ENCODE measurements at places on chromosomes 2 and 18.

GRCh38 chr2:3664925-3665324 is 6.9 kb downstream of the ALLC start:
- no peak for DNase-seq

GRCh38 chr2:111705239-111705638 is 178.8 kb downstream of the ANAPC1 start:
- DNase-seq = no peak

DNA sequence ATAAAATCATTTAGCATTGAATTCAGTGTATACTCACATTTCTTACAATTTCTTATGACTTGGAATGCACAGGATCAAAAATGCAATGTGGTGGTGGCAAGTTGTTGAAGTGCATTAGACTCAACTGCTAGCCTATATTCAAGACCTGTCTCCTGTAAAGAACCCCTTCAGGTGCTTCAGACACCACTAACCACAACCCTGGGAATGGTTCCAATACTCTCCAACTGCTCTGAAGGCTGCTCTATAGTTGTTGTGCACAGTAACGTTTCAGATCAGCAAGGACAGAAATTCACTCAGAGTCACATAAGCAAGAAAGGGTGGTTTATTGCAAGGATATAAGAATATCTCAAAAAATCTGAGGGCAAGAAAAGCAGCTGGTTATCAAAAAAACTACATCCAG is 6.5 kb downstream of the GKN1 start:
- no peak for DNase-seq

- DNase-seq = peak; percentile 14
These were observed 81.4 kb upstream of the PKDCC start for GRCh38 chr2:41966431-41966893.

DNA sequence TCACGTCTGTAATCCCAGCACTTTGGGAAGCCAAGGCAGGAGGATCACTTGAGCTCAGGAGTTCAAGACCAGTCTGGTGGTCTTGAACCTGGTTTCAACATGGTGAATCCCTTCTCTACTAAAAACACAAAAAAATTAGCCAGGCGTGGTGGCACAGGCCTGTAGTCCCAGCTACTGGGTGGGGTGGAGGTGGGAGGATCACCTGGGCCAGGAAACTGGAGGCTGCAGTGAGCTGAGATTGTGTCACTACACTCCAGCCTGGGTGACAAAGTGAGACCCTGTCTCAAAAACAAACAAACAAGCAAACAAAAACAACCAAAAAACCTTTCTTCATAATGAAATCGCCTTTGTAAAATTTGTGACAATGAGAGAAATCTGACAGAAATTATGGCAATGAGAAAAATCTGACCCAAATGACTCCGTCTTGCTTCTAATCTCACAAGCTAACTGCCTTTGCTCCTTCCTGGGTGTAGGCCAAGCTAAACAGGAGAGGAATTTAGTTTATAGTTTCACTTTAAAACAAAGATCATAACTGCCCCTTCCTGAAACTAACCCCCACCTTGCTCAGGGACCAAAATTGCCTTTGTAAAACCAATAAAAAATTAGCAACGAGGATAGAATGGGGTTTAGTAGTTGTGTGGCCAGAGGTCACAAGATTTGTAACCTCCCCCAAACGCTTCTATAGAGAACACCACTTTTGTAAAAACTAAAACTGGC is 60.7 kb upstream of the KIF5C start:
- no peak for DNase-seq

GRCh38 chr18:8984131-8984721 is 118.3 kb upstream of the NDUFV2 start:
- DNase-seq = no peak

GRCh38 chr2:173962031-173962430 is 3.1 kb downstream of the SP3 start:
- no peak for DNase-seq

- no peak for DNase-seq
These were observed 1980.4 kb downstream of the SUCLG1 start for GRCh38 chr2:82478641-82479040.

DNA sequence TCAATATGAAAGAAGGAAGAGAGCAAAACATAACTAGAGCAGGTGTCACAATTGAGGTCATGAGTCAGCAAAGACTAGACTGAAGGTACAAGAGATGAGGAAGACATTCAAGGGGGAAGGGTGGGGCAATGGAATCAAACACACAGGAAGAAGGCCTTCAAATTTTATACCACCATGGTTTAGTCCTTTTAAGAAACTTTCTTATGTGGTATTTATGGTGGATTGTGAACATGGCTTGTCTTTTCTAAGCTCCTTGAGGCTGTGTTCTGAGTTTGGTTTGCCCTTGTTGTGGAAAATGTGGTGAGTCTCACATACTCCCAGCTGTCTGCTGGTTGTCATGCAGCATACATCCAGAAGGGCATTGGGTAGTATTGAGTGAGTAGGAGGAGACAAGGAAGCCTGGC is 62.1 kb downstream of the NABP1 start:
- no peak for DNase-seq

GRCh38 chr2:114008720-114009119 is 118.8 kb downstream of the ACTR3 start:
- no peak for DNase-seq

DNA sequence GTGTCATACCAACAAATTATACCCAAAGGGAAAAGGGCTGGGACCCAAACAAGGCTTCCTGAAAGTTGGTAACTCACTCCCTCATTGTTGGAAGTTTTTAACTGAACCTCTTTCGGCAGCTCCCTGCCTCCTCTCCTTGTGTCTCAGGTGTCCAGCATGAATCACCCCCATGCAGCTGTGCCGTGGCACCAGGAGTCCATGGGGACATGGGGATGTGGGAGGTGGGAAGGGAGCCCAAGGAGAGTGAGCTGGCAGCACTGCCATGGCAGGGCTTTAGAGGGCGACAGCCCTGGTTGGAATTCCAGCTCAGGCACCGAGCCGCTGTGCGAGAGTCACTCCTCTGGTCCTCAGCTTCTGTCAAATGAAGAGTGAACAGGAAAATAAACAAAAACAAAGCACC is 12.5 kb upstream of the GYPC start:
- DNase-seq = no peak

GRCh38 chr2:101387151-101387834 is at the start of gene CREG2:
CREG2 (minus strand) TSS chr2:101387503; CDS start chr2:101387457, 46 bp downstream.
- no peak for DNase-seq

- DNase-seq = no peak
These were observed 429.5 kb upstream of the TNP1 start for GRCh38 chr2:217289177-217289906.

- no peak for DNase-seq
These were observed 85.0 kb downstream of the USP40 start for GRCh38 chr2:233481368-233482142.

- DNase-seq = no peak
These were observed 1092.5 kb downstream of the LRP1B start for GRCh38 chr2:141038341-141038740.

GRCh38 chr2:100699131-100699530 is 120.8 kb upstream of the NPAS2 start:
- no peak for DNase-seq

DNA sequence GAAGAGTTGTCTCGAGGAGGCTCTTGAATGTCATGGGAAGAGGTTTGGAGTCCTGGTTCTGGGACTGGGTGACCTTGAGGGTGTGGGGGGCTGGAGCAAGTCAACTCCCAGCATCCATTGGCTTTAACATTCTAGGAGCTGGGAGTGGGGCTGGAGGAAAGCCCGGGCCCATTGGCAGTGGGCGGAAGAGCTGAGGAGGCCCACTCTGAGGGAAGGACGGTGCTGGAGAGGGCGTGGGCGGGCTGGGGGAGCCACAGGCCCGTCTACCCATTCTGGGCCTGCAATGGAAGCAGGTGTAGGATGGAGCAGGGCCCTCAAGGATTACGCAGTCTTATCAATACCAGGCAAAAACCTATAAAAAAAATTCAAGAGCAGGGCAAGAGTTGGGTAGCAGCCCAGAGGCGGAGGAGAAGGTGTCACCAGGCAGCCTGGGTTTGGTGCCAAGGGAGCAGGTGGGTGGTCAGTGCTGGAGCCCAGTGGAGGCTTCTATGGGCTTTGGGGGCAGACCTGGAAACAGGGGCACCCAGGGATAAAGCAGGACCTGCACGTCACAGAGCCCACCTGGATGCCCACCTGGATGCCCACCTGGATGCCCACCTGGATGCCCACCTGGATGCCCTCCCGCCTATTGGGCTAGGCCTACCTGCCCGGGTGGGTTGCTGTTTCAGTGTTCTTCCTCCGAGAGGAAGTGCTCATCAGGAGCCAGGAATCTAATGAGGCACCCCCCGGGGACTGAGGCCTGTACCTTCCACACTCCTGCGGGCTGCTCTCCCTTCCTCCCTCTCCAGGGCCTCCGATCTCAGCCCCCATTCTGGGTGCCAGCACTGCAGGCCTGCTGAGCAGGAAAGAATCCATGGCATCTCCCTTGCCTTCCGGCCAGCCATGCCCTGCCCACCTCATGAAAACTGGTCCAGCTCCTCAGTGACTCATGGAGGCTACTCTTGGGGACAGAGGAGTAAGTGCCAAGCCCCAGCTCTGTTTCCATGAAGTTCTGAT is 71.3 kb downstream of the CTIF start:
- no peak for DNase-seq

- no peak for DNase-seq
These were observed 506.1 kb downstream of the PARD3B start for GRCh38 chr2:205051417-205051816.

- no peak for DNase-seq
These were observed 65.8 kb upstream of the TLK1 start for GRCh38 chr2:171226461-171226860.

DNA sequence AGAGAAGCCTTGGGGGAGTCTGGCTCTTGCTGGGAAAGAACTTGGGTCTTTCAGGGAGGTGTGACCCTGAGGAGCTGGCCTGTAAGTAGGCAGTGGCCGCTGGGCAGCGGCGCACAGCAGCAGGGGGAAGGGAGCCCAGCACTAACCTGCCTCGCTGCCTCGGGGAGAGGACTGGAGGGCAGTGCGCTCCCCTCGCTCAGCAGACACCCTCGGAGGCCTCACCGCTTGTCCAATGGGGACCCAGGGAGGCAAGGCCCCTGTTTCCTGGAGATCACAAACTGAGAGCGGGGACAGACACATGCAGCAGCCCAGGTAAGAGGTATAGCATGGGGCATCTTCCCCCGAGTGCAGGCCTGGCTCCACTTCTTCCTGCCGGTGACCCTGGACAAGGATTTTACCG is 3.3 kb downstream of the DNMT3A start:
- DNase-seq = no peak

DNA sequence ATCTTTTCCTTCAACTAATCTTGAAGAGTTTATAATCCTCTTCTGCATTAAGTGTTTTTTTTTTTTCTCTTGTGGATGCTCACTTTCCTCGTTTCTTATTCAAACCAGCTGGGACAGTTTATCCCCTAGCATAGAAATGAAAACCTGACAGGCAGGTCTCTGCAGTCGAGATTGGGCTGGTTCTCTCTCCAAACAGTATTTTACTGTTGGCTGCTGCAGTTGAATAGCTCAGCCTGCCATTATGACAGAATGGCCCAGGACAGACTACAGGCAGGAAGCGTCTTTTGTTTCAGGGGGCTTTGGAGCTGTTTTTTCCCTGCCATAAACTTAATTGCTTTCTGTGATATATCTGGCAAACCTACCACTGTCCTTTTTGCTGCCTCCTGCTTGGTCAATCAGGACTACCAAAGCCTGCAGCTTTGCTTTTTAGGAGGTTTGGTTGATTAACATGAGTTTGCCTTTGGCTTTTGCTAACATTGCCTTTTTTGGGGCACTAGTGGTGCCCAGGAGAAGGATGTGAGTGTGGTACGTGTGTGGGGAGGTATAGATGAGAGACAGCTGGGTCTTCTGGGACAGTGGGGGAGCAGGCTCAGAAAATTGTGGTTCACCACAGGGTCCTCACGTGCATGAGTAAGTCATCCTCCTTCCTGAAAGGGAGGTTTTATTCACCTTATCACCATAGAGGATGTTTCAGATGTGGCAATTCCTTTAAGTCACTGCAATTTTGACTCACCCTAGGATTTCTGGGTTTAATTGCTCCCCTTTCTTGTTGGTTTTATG is 128.7 kb downstream of the LYPD6B start:
- no peak for DNase-seq

GRCh38 chr18:3998698-3999333 is 456.3 kb downstream of the DLGAP1 start:
- DNase-seq = peak; percentile 23

GRCh38 chr2:39476524-39476923 is 39.4 kb upstream of the MAP4K3 start:
- DNase-seq = no peak

GRCh38 chr2:99811544-99811943 is 321.7 kb upstream of the REV1 start:
- DNase-seq = no peak

DNA sequence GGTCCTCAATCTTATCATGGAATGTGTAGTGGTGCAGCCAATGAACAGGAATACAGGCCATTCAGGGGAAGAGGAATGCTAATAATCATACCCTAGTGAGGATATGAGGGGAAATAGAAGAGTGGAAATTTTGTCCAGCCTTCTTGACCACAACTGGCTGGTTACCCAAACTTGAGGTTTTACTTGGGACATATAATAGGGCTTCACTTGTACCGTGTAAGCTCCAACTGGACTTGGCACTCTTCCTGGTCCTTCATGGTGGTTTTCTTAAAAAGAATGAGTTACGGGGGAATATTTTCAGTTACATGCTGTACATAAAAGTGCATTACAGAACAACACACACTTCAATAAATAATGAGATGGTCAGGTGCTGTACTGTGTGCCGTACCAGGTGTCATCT is 234.9 kb upstream of the RASGRP3 start:
- no peak for DNase-seq

- DNase-seq = no peak
These were observed 100.4 kb downstream of the ACOXL start for GRCh38 chr2:110832740-110833139.

GRCh38 chr2:46390036-46390435 is 89.3 kb upstream of the TMEM247 start:
- DNase-seq = no peak

DNA sequence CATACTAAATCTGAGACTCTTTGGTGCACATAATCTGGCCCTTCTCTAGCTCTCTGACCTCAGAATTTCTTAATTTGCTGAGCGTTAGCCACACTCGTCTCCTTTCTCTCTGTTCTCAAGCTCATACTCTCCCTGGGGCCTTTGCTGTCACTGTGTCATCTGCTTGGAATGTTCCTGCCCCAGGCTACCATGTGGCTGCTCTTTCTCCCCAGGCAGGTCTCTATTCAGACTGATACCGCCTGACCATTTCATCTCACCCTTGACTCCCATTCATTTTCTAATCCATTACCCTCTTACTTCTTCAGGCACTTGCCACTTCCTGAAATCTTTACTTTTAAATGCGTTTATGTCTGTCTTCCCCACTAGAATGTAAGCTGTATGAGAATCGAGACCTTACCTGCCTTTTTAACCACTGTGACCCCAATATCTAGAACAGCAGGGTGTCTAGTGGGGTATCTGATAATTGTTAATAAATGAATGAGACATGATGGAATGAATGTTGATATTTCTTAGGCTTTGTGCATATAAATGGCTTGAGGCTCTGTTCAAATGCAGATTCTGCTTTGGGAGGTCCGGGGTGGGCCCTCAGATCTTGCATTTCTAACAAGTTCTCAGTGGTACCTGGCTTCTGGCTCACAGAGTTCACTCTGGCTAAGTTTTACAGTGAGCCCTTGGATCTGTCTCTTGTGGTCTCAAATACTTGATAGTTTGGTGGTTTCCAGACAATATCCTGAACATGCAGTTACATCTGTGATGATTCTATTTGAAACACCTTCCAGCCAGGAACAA is 89.9 kb upstream of the EPC2 start:
- no peak for DNase-seq

All from NCI-H774 (cell line).